ENCODE measurements at places on chromosomes 1 and 21.
A peak's percentile ranks its signal among the peaks of the same experiment; 100 is the strongest.

GRCh38 chr1:224085421-224086108 is 28.3 kb upstream of the FBXO28 start:
- no peak for DNase-seq

DNA sequence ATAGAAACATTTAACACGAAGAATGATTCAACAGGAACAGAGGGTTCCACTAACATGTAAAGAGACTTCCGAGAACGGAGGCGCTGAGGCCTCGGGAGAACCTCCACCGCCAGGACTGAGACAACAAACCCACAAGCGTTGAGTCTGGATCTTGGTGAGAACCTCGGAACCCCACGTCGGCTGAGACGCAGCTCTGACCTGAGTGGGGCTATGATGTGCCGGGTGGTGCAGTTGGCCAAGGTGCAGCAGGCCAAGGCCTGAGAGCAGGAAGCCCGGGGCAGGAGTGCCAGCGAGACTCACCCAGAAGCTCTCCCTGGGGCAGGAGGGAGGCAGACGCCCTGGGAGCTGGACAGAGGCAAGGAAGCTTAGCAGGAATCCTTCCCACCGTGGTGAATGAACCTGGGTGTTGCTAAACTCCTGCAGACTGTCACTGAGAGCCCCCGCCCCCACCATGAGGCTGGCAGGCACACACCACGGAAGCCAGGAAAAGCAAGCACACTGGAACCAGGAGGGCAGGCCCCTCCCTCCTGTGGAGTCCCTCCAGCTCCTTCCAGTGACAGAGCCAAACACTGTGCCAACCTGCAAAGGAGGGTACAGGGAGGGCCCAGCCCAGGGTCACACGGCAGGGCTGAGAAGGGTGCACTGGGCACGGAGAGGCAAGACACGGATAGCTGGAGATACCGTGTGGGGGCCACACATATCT is 34.8 kb downstream of the WDR4 start:
- DNase-seq = no peak

DNA sequence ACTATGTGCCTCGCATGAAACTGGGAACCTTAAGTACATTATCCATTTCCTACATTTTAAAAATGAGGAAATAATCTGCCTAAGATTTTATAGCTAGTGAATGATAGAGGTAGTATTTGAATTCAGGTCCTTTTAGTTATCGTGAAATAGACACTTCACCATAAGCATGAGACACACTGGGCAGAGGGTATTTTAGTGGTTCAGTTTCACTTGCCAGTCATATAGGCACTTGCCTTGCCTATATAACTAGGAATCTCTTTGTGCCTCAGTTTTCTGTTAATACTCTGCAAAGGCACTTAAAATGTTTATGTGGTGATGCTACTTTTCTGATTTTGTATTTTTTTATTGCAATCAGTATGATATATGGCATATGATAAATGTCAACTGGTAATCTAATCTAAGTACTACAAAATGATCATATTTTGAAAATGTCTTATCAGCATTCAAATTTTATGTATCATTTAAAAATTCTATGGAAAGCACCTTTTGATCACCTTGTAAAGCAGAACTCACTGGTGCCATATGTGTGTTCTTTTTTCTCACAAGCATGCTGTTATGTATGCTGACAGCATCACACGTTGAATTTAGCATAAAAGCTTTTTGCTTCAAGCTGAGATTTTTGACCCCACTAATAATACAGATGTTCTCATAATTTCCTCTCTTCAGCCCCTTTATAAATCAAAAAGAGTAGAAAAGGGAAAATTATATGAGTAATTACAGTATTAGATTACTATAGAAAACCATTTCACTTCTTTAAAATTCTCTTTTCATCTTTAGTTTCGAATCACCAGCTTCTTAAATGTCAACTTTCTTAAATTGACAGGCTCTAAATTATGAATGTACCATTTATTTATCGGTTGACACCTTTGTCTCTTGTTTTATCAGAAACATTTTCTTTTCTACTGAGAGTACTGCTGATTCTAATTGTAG is 52.6 kb downstream of the RPS6KC1 start:
- no peak for DNase-seq

DNA sequence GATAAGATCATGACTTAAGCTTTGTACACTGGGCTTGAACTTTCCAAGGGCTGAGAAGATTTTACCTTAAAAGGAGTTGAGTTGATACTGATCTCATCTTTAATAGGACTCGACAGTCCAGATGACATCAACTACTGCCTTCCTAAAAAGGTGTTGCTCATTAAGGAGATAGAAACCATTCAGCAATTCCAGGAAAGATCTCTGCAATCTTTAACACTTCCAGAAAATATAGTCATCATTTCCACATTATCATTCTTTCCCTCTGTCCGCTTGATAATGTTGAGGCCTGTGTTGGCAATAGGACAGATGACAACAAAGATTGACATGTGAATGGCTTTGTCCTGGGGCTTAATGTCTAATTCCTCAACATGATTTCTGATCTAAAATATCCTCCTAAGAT is 145.4 kb upstream of the C1orf21 start:
- DNase-seq = no peak

GRCh38 chr1:55402671-55403464 is 187.7 kb upstream of the USP24 start:
- DNase-seq = no peak

- no peak for DNase-seq
These were observed 137.9 kb downstream of the SLC45A1 start for GRCh38 chr1:8455700-8456307.

- no peak for DNase-seq
These were observed 74.0 kb downstream of the KIF14 start for GRCh38 chr1:200546577-200546976.

DNA sequence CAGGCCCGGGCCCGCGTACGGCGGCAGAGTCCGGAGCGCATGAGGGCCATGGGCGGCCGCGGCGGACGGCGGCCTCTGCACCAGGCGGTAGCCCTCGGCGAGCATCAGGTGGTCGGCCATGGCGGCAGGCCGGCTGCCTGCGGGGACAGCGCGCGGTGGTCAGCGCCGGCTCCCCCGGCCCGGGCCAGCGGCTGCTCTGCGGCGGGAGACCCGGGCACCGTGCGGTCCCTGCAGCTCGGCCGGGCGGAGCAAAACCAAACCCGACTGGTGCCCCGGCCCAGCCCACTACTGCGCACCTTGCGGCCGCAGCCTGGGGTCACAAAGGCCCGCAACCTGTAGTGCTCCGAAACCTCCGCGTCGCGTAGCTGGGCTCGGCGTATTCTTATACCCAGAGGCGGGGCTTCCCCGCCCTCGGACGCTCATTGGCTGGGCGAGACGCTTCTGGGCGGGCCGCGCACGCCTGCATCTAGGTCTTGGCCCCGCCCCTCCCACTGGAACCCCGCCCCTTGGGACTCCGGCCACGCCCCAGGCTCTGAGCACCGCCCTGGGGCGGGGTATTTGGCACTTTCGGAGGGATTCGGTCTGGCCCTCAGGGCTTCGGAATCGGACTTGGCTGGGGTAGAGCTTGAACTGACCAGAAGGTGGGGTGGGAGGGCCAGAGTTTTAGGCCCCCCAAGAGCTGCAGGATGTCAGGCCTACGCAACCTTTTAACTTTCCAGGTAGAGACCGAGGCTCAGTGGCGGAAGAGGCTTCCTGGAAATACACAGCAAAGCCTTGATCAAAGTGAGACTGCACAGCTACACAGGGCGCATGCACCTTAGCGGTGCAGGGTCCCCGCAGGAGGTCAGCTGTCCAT is at the start of gene CITED4:
CITED4 (minus strand) TSS at position 356 of the 856 bp plus-strand sequence; CDS start at position 120, 236 bp downstream.
- peak; percentile 94 for DNase-seq

DNA sequence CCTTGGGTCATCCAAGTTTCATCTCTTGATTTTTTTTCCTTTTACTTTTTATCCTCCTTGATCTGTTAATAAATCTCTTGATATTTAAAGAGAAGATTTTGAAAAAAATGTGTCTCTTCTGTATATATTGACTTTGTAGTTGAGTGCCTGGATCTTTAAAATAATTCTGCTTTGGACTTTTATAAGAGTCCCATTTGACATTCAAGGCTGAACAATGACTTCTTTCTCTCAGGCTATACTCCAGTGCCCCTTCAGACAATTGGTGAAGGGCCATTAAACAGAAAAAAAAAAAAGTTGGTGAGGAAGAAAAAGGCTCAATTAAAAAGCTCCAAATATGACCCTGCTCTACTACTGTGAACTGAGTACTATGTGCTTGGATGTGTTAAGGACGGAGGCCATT is 40.9 kb upstream of the CITED4 start:
- DNase-seq = no peak

DNA sequence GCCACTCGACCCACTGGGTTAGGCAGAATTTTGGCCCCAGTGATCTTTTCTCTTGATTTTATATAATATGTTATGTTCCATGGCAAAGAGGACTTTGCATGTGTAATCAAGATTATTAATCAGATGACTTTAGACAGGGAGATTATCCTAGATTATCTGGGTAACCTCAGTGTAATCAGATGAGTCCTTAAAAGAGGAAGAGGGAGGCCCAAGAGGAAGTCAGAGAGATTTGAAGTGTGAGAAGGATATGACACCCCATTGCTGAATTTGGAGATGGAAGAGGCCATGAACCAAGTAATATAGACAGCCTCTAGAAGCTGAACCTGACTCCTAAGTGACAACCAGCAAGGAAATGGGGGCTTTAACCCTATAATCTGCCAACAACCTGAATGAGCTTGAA is 117.1 kb upstream of the CSF3R start:
- no peak for DNase-seq

DNA sequence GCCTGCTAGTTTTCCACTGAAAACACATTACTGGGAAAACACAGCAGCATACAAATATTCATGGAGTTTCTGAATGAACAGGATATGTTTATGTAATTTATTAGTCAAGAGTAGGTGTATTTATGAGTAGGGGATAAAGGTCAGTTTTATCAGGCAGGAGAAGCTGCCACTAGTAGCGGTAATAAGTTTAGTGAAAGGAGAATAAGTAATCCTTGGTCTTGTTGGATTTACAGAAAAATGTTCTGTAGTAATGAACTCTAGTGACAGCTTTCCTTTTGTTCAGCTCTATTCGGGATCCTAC is 1.2 kb downstream of the MAST2 start:
- no peak for DNase-seq

DNA sequence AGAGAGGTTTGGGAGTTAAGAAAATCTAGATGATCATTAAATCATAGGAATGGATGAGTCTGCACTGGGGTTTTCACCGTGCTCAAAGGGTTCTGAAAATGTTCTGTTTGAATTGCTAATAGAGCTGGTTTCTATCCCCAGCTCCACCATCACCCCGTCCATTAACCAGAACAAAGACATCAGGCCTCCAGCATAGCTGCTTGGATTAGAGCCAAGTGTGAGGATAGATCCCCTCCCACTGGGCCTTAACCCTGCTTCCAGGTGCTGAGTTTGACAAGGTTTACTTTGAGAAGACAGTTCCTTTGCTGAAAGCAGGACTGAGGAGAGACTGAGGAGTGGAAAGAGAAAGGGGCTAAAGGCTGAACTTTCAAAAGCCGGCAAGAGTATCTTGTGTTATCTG is 48.3 kb downstream of the MPZL1 start:
- DNase-seq = no peak

DNA sequence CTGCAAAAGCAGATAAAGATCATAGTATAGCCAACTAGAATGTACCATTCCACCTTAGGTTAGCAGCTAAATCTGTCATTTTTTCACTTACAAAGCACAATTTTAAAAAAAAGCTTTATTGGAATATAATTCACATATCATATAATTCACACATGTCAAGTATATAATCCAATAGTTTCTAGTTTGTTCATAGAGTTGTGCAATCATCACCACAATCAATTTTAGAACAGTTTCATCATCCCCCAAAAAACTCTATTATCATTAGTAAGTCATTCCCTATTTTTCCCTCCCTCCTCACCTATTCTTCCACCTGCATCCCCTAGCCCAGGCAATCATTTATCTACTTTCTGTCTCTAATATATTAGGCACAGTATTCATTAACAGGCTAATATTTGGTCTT is 32.0 kb upstream of the INSL5 start:
- DNase-seq = no peak

GRCh38 chr1:14424325-14425002 is 174.0 kb upstream of the KAZN start:
- no peak for DNase-seq

GRCh38 chr1:183783342-183783741 is 21.6 kb upstream of the RGL1 start:
- no peak for DNase-seq

DNA sequence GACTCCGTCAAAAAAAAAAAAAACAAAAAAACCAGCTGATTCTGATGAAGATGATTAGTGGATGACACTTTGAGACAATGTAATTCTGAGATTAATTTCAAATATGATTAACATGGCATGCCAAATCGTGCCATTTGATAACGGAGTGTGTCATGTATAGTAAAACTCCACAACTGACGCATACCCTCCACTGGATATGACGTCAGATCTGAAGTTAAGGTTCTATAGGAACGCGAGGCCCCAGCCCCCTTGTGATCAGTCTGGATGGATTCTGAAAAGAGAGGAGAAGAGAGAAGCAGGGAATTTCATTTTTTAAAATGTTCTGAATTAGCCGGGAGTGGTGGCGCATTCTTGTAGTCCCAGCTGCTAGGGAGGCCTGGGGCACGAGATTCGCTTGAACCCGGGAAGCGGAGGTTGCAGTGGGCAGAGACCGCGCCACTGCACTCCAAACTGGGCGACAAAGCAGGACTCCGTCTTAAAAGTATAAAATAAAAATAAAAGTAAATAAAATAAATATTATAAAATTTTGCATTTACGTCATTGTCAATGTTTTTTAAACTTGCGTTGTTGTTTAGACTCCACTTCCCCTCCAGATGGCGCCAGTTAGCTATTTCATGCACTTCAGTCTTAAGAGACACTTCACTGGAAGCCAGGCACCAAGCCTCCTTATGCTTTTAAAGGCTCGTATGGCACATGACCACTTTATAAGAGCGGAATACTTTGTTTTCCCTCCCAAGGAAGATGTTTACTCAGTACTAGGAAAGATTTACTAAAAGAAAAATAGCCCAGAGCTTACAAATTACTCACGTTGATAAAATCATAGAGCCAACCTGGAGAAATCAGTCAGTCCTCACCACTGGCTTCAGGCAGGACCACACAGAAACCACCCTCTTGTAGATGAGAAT is 65.5 kb downstream of the UBE2U start:
- DNase-seq = peak; percentile 51

DNA sequence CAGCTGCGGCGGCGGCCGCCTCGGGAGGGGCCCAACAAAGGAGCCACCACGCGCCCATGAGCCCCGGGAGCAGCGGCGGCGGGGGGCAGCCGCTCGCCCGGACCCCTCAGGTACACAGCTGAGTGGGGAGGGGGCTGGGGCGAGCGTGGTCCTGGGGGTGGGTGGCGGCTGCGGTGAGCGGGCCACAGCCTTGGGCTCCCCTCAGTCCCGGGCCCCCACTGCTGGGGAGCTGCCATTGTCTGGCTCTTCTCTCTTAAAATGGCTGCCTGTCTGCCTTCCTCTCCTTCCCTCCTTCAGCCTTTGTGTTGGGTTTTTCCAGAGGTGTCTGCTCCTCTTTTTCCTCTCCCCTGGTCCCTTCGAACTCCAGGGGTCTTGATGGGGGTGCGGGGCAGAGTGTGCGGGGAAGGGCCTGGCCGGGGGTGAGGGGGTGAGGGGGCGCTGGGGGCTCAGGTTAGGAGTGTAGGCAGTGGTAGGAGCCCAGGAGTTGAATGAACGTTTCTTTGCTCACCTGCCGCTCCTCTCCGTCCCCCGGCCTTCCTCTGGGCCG is 1.7 kb downstream of the ARID1A start:
- peak; percentile 47 for DNase-seq

Data from hematopoietic multipotent progenitor cell treated with erythropoietin and hydrocortisone succinate and interleukin-3 and kit ligand, for 17 days (in vitro differentiated cells).